ENCODE measurements at places on chromosomes 2 and 18.

GRCh38 chr18:62862466-62862865 lies 147.1 kb downstream of the PHLPP1 start:
- DNase-seq: no peak

- no peak for DNase-seq
These were observed 125.1 kb upstream of the MGAT5 start for GRCh38 chr2:134128746-134129145.

GRCh38 chr2:236998236-236998635 lies 87.5 kb upstream of the COPS8 start:
- peak; percentile 60 for DNase-seq

DNA sequence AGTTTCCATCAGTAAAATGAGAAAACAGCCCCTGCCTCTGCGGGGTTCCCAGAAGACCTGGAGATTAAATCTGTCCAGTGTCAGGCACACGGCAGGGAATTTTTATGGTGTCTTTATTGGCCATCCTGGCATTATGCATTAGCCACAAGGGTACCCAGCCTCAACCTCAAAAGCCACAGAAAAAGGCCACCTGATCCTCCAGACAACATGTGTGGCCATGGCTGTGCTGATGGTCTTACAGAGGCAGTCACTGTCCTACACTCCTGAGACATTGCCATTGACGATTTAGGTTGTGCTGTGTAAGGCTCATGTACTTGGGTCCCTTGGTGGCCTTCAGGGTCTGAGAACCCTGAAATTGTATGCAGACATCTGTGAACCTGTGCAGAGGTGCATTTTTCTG lies 115.6 kb downstream of the SMAD7 start:
- no peak for DNase-seq

DNA sequence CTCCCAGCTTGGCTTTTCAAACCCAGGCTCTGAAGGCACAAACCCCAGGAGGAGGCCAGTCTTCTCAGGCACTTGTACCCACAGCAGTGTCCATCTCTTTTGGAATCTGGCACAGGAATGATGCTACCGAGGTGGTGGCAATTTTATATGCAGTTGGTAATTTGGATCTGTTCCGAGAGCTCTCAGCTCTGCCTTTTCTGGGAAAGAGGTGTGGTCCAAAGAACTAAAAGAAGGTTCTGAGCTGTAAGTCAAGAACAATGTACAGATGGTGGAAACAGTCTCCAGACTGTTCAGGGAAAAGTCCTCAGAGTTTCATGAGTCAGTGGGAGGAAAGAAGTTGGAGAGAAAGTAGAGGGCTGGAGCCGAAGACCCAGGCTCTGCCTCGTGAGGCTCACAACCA lies 353.4 kb downstream of the TGIF1 start:
- no peak for DNase-seq

GRCh38 chr2:85169581-85169980 lies 36.4 kb downstream of the TCF7L1 start:
- no peak for DNase-seq

- DNase-seq: no peak
These were observed 83.2 kb upstream of the SPATS2L start for GRCh38 chr2:200223205-200223784.

- no peak for DNase-seq
These were observed 77.2 kb downstream of the C1D start for GRCh38 chr2:67985586-67985985.

DNA sequence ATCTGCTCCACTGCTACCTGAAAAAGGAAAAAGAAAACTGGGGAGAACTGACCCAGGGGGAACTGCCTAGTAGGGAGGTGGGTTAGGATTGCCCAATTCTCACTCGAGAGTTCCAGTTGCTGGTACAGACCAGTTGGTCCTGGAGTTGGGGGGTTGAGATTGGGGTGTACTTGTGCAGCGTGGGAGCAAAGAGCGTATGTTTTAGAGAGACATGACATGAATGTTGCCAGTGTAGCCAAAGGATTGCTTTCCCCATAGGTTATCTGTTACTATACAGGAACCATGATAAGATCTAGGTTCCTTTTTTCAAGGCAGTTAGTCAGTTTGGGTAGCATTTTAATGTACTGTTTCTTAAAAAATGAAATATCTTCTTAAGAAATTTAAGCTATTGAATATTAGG lies 68.6 kb downstream of the APLF start:
- DNase-seq: no peak

GRCh38 chr2:46836295-46837111 lies 79.1 kb downstream of the MCFD2 start:
- no peak for DNase-seq

GRCh38 chr18:51623653-51624052 lies 426.2 kb upstream of the MEX3C start:
- peak; percentile 18 for DNase-seq

GRCh38 chr2:234015861-234016260 lies 34.6 kb upstream of the SPP2 start:
- DNase-seq: no peak

GRCh38 chr18:28432339-28432738 lies 255.4 kb upstream of the CDH2 start:
- peak; percentile 23 for DNase-seq

DNA sequence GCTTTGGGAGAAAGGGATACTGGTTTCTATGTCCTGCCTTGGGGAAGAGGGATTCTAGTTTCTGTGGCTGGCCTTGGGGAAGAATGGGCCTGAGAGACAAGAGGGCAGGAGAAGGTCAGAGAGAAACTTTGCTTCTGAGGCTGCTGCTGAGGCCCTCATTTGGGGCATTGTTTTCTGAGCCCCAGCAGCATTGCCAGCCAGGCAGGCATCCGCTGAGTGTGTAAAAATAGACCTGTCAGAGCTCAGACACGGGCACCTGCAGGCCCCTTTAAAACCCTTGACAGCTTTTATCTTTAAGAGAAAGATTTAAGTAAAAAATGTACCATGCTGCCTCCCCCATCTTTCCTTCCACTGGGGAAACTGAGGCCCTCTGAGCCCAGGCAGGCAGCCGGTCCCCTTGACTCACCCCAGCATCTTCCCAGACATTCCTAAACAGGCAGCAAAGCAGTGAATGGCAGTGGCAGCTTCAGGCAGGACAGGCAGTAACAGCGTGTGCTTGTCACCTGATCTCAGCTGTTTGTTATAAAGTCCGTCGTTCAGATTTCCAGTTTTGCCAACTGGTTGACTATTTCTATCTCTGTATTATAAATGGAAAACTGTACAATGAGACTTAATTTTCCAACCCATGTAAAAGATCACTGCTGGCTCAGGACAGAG lies 27.6 kb downstream of the MLPH start:
- DNase-seq: no peak

DNA sequence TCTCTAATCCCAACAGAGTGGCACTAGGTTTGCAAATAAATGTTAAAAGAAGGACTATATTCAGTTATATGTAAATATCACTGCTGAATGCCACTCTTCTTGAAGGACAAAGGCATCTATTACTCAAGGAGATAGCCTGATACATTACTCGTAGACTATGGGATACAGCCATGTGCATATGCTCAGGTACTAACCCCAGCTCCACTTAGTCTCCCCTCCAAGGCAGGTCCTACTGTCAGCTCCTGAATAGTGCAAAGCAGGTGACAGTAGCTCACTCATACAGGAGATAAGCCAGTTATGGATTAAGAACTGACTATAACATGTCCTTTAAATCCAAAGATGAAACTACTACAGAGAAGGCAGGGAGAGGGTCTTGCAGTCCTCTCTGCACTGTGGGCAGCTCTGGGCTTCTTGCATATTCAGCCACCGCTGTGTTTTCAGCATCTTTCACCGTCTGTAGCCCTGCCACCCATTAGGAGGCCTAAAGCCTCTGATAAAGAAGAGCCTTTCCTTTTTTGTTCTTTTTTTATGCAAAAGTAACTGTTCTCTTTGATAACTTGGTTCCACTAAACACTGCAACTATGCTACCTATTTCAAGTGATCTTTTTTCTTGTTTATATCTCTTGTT lies 135.1 kb upstream of the EPB41L3 start:
- DNase-seq: no peak

GRCh38 chr2:28926847-28927246 lies 32.4 kb downstream of the WDR43 start:
- DNase-seq: peak; percentile 78

GRCh38 chr2:238465487-238466242 lies 38.9 kb downstream of the ASB1 start:
- DNase-seq: no peak

DNA sequence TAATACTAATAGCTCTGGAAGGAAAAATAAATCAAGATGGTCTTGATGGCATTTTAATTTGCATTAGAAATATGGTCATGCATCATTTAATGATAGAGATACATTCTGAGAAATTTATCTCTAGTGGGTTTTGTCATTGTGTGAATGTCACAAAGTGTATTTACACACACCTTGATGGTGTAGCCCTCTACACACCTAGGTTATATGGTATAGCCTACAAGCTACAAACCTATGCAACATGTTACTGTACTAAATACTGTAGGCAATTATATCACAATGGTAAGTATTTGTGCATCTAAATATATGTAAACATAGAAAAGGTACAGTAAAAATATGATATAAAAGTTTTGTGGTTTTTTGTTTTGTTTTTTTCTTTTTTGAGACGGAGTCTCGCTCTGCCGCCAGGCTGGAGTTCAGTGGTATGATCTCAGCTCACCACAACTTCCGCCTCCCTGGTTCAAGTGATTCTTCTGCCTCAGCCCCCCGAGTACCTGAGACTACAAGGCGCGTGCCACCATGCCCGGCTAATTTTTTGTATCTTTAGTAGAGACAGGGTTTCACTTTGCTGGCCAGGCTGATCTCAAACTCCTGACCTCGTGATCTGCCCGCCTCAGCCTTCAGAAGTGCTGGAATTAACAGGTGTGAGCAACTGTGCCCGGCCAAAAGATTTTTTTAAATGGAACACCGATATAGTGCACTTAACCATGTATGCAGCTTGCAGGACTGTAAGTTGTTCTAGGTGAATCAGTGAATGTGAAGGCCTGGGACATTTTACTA lies 83.7 kb upstream of the UBXN4 start:
- no peak for DNase-seq

DNA sequence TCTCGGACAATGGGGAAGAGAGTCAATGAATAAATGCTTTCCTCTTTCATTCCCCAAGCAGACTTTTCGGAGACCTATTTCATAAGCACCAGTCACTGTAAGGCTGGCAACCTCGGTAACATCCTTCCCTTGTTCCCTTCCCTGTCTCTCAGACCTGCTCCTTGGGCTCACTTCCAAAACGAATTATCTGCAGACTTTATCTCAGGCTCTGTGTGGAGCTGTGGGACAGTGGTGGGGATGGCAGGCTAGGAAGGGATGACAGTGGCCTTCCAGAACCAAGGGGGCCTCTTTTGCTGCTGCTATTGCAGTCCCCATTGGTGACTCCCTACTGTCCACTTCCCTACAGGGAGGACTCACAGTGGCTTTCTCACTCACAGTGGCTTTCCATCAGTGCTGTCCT lies 185.6 kb upstream of the MEX3C start:
- no peak for DNase-seq

DNA sequence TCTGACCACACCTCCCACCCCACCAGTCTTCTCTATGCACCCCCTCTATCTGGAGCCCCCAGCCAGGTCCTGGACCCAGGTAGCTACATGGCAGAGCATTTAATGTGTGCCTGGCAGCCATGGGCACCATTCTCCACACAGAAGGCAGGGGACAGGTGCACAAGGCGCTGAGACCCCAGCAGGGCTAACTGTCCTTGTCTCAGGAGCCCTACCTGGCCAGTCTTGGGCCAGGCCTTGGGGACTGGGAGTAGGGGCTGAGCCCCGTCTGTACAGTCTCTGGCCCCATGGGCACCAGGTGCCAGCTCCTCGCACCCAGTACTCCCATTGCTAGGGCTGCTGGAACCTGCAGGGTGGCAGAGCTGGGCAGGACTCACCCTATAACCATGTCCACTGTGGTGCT lies 2.9 kb downstream of the GNLY start:
- DNase-seq: no peak

DNA sequence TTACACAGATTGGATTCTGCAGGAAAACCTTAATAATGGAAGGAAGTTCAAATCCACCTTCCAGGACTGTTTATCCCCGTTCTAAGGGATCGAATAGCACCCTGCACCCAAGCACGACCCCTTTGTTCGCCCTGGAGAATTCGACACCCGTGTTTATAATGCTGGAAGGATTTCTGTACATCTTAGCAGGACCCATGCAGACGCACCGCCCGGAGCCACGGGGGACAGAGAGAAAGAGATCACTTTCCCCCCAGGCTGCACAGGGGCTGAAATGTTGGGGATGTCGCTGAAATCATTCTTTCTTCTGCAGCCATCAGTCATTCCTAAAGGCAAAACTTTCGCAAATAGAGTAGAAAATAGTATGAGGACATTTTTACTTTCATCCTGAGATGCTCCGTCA lies 238.7 kb upstream of the SALL3 start:
- DNase-seq: no peak

DNA sequence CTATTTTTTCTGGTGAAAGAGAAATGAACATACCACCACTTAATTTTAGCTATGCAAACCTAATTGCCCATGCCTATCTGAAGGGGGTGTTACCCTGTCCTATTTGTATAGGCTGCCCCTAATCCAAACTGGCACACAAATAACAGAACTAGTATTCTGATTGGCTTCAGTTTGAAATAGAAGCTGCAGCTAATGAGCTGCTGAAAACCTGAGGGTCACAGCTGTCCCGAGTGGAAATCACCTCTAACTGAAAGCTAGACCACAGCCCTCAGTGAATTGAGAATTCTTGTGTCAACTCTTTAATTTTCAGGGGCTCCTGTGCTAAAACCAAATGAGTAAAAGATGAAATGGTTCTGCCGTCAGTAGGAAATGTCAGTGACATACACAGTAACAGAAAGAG lies 28.7 kb downstream of the CCDC141 start:
- DNase-seq: no peak

DNA sequence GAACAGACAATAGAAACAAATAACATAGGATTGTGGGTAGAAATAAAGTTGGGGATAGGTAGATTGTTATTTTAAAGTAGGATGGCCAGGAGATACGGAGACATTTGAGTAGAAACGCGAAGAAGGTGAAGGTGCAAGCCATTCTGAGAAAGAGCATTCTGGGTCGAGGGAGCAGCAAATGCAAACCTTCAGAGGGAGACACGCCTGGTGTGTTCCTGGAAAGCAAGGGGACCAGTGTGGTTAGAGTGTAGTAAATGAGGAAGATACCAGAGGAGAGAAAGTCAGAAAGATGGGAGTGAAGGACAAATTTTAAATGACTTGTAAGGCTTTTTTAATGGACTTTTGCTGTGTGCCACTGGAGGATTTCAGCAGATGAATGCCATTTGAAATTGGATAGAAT lies 1.7 kb downstream of the CYP20A1 start:
- no peak for DNase-seq

DNA sequence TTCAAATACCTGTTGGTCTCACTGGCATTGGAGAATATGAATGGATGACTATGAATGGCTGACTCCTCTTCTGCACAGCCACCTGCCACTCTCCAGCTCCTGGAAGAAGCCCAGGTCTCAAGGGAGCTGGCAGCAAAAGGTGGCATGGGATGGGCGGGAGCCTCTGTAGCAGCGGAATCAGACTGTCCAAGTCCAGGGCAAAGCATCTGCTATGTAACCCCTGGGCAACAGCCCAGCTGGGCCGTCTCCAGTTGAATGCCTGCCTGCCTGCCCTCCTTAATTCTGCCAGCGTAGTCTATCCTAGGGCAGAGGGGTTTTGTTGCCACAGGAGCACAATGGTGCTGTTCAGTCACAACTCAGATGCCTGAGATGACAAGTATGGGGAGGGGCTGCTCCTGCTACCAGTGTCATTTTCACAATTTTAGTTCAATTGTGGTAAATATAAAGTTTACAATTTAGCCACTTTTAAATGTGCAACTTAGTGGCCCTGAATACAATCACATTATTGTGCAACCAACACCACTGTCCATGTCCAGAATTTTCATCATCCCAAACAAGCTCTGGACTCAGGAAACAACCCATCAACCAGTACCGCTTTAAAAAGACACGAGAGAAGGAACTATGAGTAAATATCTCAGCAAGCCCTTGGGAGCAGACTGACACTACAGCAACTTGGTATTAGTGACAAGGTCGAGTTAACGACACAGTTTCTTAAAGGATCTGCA lies 115.2 kb downstream of the MYO5B start:
- no peak for DNase-seq

Data from epithelial cell of esophagus (primary cell).